T-helper 17 cell (primary cell): ENCODE measurements at places on chromosomes 7 and 10.

GRCh38 chr10:5959581-5960069, 17.7 kb downstream of the IL15RA start:
- no peak for DNase-seq

- no peak for DNase-seq
Measured at GRCh38 chr10:94361171-94361794, 1.5 kb downstream of the NOC3L start.

DNA sequence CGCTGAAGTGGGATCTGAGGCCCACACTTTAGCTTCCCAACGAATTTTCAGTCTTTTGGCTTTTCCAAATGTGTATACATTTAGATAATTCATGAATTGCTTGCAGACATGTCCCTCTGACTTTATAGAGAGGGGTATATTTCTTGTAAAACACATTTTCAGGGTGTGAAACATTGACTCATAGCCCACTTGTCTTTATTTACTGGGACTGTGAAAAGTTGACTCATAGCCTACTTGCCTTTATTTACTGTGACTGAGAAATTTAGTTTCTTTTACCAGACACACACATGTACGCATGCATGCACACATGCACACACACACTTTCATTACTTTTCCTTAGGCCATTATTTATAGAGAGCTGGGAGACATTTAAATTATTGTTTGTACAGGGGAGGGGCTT, 79.1 kb downstream of the VTI1A start:
- DNase-seq = no peak

GRCh38 chr7:45183711-45184210, 26.2 kb downstream of the RAMP3 start:
- no peak for DNase-seq

DNA sequence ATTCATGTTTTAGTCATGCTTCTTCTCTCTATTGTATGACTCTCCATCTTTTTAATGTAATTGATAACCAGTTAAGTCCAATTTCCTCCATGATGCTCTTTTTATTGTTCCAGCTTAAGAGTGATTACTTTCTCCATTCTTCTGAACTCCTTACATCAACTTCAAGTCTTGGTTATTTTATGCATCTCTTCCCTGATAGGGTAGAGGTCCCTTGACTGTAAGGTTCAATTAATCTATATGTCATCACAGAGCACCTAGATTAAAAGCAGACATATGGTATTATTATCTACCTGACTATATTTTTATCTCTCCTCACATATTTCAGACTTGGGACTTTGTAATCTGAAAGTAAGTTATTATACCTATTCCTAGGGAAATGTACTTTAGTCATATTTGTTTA, 853.1 kb downstream of the REEP3 start:
- no peak for DNase-seq

- no peak for DNase-seq
Measured at GRCh38 chr7:48101968-48102367, 12.9 kb downstream of the UPP1 start.

DNA sequence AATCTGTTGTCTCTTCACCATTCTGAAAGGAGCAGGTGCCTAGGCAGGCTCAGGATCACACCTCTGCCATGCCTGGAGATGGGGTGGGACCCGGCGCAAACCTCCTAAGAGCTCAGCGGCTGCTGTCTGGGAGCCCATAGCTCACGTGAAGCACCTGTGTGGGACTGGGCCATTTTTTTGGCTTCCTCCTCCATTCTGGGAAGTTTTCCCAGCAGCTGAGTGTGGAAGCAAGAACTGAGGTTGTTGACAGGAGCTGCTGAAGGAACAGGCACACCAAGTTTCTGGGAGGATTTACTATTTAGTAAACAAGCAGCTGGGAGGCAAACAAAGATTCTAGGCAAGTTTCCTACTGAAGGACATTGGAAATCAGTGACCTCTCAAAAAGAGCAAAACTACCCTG, 77.3 kb downstream of the FAM13C start:
- no peak for DNase-seq

DNA sequence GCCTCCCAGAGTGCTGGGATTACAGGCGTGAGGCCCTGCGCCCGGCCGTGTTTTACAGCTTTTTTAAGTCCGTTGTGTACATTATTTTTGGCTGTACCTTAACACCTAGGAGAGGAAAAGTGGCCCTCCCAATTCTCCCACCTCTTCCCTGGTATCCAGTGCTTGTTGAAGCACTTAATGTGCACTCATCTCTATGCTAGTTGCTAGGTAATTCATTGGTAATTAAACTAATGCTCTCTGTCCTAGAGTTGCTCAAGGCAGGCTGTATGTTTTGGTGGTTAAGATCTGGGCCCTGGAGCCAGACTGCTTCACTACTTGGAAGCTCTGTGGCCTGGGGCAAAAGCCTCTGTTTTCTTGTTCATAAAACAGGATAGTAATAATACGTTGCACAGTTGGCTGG, 19.6 kb downstream of the AVPI1 start:
- no peak for DNase-seq

GRCh38 chr10:132010483-132010882, 28.8 kb upstream of the BNIP3 start:
- no peak for DNase-seq

DNA sequence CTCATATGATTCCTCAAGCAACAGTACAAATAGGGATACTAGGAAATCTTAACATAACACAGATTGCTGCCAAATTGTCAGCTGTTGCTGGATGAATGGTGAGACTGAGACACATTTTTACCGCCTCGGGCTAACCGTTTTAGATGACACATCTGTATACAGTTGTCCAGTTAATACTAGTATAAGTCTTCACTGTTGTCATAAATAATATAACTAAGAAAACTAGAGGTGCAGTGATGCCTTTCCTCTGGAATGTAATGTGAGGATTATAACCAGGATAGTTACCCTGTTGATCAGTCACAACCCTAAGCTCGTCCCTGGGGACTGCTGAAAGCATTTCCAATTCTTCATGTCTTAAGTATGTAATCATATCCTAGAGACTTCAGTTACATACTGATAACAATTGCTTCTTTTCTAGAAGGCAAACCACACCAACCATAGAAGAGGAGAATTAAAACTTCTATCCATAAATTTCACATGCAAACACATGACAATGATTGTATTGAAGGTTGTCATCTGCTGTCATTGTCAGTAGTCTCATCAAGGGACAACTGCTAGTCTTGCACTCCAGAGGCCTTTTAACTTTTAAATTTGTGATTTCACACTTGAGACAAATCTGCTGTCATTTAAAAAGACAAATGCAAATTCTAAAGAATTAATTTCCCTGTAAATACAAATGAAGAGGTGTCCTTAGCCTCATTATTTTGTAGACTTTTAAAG, 100.4 kb upstream of the SEMA3D start:
- DNase-seq = no peak

- no peak for DNase-seq
Measured at GRCh38 chr10:129613377-129613980, 146.4 kb downstream of the MGMT start.

DNA sequence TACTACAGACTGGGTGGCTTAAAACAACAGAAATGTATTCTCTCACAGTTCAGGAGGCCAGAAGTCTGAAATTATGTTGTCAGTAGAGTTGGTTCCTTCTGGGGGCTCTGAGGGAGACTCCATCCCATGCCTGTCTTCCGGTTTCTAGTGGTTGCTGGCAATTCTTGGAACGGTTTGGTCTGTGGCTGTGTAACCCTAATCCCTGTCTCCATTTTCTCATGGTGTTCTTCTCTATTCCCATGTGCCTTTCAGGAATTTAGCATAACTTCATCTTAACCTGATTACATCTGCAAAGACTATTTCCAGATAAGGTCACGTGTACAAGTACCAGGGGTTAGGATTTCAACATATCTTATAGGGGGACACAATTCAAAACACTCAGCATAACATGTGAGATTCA, 73.2 kb downstream of the FAM241B start:
- DNase-seq = no peak
